ENCODE measurements at places on chromosomes 3 and 15.

GRCh38 chr3:153513236-153513635 lies 351.2 kb downstream of the RAP2B start:
- peak; percentile 65 for ATAC-seq

- no peak for ATAC-seq
These were observed 96.1 kb downstream of the RSRC1 start for GRCh38 chr3:158205994-158206393.

- ATAC-seq: no peak
These were observed 169.8 kb upstream of the ROBO1 start for GRCh38 chr3:79937567-79937966.

- peak; percentile 39 for ATAC-seq
These were observed 427.1 kb upstream of the RASGRP1 start for GRCh38 chr15:38991701-38992100.

- ATAC-seq: no peak
These were observed 12.7 kb upstream of the CTSH start for GRCh38 chr15:78957416-78958093.

DNA sequence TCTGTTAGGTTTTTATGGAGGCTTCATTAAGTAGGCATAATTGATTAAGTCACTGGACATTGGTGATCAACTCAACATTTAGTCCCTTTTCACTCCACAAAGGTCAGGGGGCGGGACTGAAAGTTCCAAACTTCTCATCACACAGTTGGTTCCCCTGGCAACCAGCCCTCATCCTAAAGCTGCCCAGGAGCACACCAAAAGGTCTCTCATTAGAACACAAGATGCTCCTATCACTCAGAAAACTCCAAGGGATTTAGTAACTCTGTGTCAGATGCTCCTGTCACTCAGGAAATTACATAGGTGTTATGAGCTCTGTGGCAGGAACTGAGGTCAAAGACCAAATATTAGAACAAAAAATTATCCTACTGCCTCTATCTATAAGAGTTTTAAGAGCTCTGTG lies 321.5 kb downstream of the OTOL1 start:
- no peak for ATAC-seq

DNA sequence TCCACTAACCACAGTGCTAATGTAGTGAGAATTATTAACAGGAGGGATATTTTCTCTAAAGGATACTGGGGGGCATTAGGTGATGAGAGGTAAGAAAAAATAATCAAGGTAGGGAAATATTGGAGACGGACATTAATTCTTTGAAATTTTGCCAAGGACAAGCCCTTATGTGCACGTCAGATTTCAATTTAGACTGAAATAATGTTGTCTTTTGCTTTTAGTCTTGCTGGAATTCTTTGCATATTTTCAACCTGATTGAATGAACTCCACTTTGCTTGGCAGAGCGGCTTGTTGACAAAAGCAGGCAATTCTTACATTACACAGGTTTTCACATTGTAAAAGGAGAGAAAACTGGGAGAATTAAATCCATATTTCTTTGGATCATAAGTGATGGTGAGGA lies 25.0 kb upstream of the C3orf52 start:
- peak; percentile 84 for ATAC-seq

- ATAC-seq: no peak
These were observed 5.5 kb upstream of the VGLL3 start for GRCh38 chr3:86996261-86996955.

DNA sequence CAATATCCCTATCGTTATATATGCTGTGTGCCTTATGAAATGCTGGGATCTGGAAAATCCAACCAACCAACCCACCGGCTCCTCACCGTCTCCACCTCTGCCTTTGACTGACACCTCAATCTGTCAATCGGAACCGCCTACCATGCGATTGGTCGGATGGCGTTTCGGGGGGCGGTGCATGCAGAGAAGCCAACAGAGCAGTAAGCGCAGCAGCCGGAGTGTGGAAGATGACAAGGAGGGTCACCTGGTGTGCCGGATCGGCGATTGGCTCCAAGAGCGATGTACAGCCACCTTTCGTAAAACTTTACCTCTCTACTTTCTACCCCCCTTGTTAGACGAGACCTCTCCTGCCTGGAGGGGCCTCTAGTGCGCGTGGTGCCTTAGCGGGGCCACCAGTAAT lies 6.3 kb downstream of the CLK3 start:
- no peak for ATAC-seq

- ATAC-seq: peak; percentile 75
These were observed at the start of the genes OSBPL10 and ZNF860 for GRCh38 chr3:31981206-31982181. Gene OSBPL10 (minus strand): TSS chr3:31981262. CDS start chr3:31981179, 83 bp downstream. Gene ZNF860 (plus strand): TSS chr3:31981750. CDS start chr3:31989080, 7,330 bp downstream.

GRCh38 chr15:79973456-79974195 lies 2.6 kb upstream of the BCL2A1 start:
- no peak for ATAC-seq

GRCh38 chr3:122392868-122393844 lies 9.2 kb downstream of the FAM162A start:
- ATAC-seq: peak; percentile 69

DNA sequence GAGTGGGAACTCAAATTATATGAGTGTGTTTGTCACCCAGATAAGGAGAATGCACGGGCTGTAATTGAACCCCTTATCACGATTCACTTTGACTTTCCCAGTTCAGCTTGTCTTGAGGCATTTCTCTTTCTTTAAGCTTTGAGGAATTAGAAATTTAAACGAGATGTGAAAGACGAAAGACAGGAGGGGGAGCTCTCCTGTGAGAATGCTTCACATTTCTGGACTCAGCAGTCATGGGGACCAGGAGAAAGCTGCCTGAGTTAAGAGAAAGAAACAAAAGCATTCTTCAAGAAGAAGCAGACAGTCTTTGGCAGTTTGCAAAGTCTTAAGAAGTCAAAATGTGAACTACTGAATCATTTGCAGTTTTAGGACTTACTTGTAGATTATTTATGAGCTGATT lies 205.6 kb downstream of the NECTIN3 start:
- peak; percentile 89 for ATAC-seq

- ATAC-seq: no peak
These were observed 170.9 kb downstream of the PLCL2 start for GRCh38 chr3:17055374-17056276.

DNA sequence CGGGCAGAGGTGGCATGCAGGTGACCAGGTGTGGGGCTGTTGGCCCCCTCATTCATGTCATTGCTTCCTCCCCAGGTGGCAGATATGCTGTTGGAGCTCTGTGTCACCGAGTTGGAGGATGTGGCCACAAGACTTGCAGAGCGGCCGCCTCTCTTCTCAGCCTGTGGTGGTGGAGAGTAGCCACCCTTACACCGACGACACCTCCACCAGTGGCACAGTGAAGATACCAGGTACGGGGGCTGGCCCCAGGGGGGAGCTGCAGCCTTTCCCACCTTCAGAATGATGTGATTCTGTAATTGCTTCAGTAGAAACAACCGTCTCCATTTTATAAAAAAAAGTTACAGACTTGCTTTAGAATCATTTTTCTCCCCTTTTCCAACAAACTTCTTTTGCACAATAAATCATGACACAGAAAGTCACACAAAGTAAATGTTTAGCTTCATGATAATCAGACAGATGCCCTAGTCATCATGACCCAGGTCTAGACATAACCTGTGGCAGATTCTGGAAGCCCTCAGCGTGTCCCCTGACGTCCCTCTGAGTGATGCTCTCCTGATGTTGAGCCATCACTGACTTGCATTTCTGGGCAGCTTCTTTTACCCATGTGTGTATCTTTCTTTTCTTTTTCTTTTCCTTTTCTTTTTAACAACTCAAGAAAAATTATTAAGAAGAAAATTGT lies 76.0 kb upstream of the FAN1 start:
- ATAC-seq: no peak

DNA sequence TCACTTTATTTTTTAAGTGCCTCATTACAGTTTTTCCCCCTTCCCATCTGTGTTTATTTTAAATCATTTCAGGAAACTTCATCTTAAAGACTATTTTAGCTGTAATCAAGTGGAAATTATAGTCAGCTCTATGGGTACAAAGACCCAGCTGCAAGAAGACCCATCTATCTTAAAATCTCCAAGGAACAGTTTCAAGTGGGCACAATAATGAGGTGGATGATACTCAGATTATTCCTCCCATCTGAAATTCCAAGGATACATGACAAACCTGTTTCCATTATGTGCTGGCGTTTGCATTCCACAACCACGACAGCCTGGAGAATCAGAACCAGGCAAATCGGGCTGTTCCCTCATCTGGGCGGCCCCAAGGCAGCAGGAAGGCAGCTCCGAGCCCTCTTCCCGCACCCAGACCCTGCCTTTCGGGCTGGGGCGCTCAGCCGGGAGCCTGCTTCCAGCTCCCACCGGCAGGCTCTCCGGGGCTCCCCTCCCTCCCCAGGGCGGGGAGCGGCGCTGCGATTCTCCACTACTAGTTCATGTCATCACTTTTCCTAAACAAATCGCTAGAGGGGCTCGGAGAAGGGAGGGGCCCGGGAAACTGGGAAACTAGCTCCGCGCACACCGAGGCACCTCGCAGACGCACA lies at the start of gene MGLL:
TSS of gene MGLL (minus strand) at position 475 of the 641 bp plus-strand sequence. CDS start at position 278, 197 bp downstream.
- ATAC-seq: peak; percentile 61

GRCh38 chr3:133138017-133138416 lies 99.8 kb downstream of the TMEM108 start:
- no peak for ATAC-seq

GRCh38 chr3:43481375-43481774 lies 140.4 kb downstream of the ANO10 start:
- ATAC-seq: no peak

- ATAC-seq: peak; percentile 88
These were observed 90.7 kb downstream of the FNDC3B start for GRCh38 chr3:172129850-172130716.

- ATAC-seq: no peak
These were observed 23.0 kb downstream of the CRYGS start for GRCh38 chr3:186520957-186521842.

DNA sequence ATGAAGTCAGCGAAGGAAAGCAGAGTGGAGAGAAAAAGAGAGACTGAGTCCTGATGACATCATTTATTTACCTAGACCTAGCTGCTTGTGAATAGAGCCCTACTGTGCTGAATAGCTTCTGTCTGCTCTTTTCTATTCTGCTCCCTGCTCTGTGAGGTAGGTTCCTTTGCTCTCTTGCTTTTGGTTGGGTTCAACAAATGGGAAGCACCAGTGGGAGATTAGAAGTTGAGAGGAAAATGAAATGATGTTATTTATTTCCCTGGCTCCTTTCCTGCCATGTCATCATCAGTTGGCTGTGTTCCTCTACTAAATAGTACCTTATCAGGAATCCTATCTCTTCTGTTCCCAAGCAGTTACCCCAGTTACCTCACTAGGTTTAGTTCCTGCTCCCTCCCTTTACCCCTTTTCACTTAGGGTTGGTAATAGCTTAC lies 23.5 kb downstream of the DTWD1 start:
- ATAC-seq: no peak

DNA sequence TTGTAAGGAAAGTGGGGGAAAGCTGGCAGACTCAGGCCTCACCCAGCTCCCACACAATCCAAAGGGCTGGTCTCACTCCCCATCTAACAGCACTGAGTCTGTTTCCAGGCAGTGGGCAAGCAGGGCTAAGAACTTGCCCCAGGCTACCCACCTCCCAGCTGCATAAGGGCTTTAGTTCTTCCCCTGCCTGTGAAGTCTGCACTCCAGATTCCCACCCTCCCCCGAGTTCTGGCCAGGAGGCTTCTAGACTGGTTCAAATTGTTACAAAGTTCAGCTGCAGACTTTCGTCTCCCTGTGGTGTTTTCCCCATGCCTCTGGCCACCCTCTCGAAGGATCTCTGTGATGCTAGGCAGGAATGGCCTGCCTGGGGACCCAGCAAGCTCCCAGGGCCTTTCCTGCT lies 11.2 kb downstream of the EHHADH start:
- no peak for ATAC-seq

- peak; percentile 76 for ATAC-seq
These were observed 225.6 kb upstream of the ROPN1 start for GRCh38 chr3:124217542-124217941.

GRCh38 chr3:197525706-197526105 lies 30.1 kb downstream of the BDH1 start:
- peak; percentile 63 for ATAC-seq

- no peak for ATAC-seq
These were observed 62.4 kb upstream of the CFAP161 start for GRCh38 chr15:81071705-81072104.

DNA sequence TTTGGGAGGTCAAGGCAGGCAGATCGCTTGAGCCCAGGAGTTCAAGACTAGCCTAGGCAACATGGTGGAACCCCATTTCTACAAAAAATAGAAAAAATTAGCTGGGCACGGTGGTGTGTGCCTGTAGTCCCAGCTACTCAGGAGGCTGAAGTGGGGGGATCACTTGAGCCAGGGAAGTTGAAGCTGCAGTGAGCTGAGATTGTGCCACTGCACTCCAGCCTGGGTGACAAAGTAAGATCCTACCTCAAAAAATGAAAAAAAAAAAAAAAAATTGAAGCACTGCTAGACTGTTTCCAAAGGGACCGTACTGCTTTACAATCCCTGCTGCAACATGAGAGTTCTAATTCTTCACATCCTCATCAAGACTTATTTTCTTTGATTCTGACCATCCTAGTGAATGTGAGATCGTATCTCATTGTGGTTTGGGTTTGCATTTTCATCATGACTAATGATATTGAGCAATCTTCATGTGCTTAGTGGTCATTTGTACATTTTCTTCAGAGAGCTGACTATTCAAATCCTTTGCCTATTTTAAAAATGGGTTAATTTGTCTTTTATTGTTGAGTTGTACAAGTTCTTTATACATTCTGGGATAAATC lies 10.8 kb downstream of the CMTM8 start:
- peak; percentile 96 for ATAC-seq

GRCh38 chr15:88845616-88846015 lies 42.4 kb downstream of the ACAN start:
- ATAC-seq: no peak

GRCh38 chr3:151357463-151357850 lies 27.1 kb downstream of the P2RY12 start:
- ATAC-seq: no peak

DNA sequence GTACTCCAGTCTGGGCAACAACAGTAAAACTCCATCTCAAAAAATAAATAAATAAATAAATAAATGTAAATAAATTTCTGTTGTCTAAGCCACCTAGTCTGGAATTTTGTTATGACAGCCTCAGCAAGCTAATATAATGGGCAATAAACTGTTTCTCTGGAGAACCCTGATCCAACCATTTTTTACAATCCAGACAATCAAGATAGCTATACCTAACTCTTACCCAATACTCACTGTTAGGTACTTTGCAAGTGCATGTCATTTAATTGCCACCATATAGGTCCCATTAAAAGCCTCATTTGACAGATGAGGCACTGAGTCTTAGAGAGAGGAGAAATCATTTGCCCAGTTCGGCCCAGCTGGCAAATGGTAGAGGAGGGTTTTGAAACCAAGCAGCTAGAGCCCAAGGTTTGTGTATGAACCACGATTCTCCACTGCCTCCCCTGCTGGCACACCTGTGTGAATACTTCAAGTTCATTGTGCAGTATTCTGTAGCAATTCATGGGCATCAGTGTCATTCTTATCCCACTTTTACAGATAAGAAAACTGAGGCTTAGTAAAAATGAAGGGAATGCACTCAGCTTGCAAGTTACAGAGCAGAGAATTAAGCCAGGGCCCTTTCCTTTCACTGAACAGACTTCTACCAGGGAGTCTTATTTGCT lies 107.0 kb upstream of the UBE2E1 start:
- no peak for ATAC-seq

DNA sequence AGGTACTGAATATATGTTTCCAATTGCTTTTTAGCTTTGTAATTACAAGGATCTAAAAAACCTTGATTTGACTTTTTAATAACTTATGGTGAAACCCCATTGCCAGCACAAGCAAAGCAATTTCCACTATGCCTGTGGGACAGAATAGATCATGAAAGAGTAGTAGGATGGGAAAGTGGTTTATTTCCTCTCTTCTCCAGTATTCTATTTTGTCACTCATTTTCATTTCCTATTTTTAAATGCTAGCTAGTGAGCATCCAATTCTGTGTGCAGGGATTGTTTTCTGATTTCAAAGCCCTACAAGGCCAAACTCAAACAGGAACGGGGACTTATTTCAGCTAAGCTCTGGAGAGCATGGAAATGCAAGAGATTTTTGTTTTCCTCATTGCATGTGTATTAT lies 132.0 kb upstream of the TGFBR2 start:
- ATAC-seq: no peak

Measured in SK-N-SH treated with all-trans-retinoic acid at 6 μM for 48 hours (cell line).